ENCODE measurements at places on chromosomes 13 and 19. TPM values are rescaled to one million over a fixed set of nuclear protein-coding genes. Genes with fewer than 3 reads are reported as not detected.

The FCGBP gene
- 0.27 TPM for total RNA-seq

The CCDC9 gene
- total RNA-seq: 6.5 TPM

The LHB gene
- total RNA-seq: not detected

The CASP14 gene
- not detected for total RNA-seq

The CGB8 gene
- not detected for total RNA-seq

The CYP2S1 gene
- total RNA-seq: 3.0 TPM

The LILRA6 gene
- 0.27 TPM for total RNA-seq

The UPK1A gene
- total RNA-seq: not detected

The GJA3 gene
- not detected for total RNA-seq

The SPACA4 gene
- not detected for total RNA-seq

The NLRP11 gene
- total RNA-seq: under 0.01 TPM

The LIG4 gene
- 3.0 TPM for total RNA-seq

The HIPK4 gene
- total RNA-seq: 0.27 TPM

The MEIOSIN gene
- not detected for total RNA-seq

The GGN gene
- under 0.01 TPM for total RNA-seq

The RNF225 gene
- total RNA-seq: 0.81 TPM

The KISS1R gene
- 1.3 TPM for total RNA-seq

The TYROBP gene
- total RNA-seq: 25.0 TPM

The TMEM190 gene
- total RNA-seq: not detected

The CNMD gene
- 1.3 TPM for total RNA-seq

The FCHO1 gene
- total RNA-seq: 41.7 TPM

The ZNF529 gene
- 13.7 TPM for total RNA-seq

The ICAM1 gene
- total RNA-seq: 15.3 TPM

The PGLYRP2 gene
- under 0.01 TPM for total RNA-seq

The RAVER1 gene
- 47.9 TPM for total RNA-seq

The TFPT gene
- 14.3 TPM for total RNA-seq

The CYP4F8 gene
- under 0.01 TPM for total RNA-seq

The MAP1S gene
- total RNA-seq: 52.2 TPM

The LILRB1 gene
- 1.1 TPM for total RNA-seq

Measured in hematopoietic multipotent progenitor cell (in vitro differentiated cells).